H4 (cell line): ENCODE measurements at places on chromosomes 16 and 17.

- DNase-seq, result no peak
Measured at GRCh38 chr17:56623383-56623782, 29.9 kb downstream of the NOG start.

- DNase-seq, result no peak
Measured at GRCh38 chr16:1689853-1690252, 11.8 kb downstream of the JPT2 start.

- no peak for DNase-seq
Measured at GRCh38 chr16:25868106-25868505, 176.3 kb downstream of the HS3ST4 start.

GRCh38 chr17:30981531-30982519, 11.0 kb downstream of the RNF135 start:
- DNase-seq, result no peak

GRCh38 chr17:5555254-5555653, 29.1 kb downstream of the NLRP1 start:
- no peak for DNase-seq

- no peak for DNase-seq
Measured at GRCh38 chr17:63838631-63839171, 3.8 kb downstream of the SMARCD2 start.

DNA sequence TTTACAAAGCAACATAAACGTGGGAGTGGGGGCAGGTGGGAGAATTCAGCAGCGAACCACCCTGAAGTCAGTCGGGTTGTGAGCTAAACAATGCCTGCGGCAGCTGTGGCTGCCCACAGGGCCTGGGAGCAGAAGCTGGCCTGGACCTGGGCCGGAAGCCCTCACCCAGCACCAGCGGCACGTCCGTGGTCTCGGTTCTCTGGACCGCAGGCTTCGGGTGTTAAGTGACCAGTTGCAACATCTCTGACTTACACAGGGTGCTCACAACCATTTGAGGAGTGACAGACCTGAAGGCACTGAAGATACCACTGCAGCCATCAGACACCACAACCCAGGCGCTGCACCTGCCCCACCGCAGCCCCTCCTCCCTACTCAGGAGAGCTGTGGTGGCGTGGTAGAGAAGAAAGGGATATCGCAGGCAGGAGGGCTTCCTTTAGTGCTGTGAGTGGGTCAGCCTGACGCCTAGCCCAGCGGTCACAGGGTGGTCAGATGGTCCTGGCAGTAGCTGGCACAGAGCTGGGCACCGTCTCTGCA, 33.8 kb downstream of the CBFA2T3 start:
- DNase-seq, result no peak

DNA sequence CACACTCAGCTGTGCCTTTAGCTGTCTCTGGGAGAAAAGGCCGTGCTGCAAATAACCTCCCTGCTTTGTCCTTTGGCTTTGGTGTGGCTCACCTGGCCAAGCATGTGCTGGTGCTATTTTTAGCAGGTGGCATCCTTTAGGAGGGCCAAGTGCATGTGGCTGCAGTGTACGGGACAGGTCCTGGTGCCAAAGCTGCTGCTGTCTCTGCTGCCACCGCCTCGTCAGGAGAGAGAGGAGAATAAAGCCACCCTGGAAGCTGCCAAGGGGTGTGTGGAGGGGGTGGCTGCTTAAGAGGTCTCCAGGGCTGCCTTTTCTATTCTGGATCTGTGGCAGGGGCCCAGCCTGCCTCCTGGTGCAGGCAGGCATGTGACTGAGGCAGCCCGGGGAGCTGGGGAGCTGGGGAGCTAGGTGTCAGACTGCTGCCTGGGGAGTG, 6.2 kb downstream of the AKAP1 start:
- no peak for DNase-seq

DNA sequence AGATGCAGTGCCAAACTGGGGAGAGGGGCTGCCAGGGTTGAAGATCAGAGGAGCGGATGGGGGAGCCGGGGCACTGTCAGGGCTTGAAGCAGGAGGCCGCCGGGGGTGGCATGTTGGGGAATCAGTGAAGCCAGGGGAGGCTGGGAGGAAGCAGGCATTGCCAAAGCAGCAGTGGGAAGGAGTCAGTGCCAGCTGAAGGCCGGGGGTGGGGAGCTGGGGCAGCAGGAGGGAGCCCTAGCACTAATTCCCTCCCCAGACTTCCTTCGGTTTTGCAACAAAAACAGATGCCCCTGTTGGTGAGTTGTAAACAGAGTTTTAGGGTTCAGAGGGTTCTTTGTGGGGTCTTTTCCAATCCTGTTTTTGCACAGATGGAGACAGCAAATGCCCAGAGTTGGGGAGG, 10.9 kb upstream of the TAC4 start:
- DNase-seq, result no peak

DNA sequence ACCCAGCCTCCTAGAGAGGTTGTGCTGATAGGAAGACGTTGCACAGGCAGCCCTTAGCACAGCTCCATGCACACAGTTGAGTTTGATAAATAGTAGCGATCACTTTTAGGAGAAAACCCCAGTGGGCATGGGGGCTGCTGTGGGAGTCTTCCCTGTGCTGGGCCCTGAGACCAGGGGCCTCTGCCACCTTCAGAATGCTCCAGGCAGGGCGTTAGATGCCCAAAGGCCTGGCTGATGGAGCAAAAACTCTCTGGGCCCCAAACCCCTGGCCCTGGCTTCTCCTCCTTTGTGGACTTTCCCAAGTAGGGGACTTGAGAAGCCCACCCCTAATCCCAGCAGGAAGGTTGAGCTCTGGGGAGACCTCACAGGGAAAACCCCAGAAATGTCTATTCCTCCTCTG, 14.3 kb upstream of the SLC4A1 start:
- no peak for DNase-seq

DNA sequence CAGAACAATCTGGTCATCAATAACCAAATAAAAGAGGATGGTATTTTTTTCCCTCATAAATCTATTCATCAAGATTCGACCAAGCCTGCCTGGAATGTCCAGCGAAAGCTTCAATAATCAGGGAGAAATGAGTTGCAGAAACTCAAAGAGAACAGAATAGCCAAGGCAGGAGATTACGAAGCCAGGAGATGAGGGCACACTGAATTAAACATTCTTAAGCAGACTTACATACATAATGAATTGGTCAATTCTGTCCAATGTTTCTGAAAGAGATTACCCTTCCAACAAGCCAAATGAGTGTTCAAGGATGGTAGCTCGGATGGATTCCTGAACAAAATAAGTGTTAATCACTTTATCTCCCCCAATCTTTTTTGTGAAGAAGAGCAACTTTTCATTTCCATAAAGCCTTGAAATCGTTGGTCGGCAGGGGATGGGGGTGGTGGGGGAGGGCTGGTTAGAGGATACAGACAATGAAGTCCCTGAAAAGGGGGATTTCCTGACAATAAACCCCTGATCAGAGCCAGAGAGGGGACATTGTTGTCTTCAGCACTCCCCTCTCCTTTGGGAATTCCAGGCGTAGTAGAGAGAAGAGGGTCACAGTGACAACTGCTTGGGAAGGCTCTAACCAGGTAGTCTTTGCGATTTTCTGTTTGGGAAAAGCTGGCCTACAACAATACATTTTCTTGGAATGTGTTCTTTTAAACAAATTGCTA, 20.7 kb downstream of the TOX3 start:
- no peak for DNase-seq

- no peak for DNase-seq
Measured at GRCh38 chr17:41498276-41498675, 7.1 kb downstream of the KRT13 start.

GRCh38 chr16:970386-970765, 408 bp downstream of the LMF1 start:
- DNase-seq, result no peak

GRCh38 chr16:78331731-78332130, 232.3 kb downstream of the WWOX start:
- no peak for DNase-seq

GRCh38 chr17:53659181-53659580, 163.5 kb upstream of the KIF2B start:
- no peak for DNase-seq
